ENCODE measurements at places on chromosomes 7 and 10.

DNA sequence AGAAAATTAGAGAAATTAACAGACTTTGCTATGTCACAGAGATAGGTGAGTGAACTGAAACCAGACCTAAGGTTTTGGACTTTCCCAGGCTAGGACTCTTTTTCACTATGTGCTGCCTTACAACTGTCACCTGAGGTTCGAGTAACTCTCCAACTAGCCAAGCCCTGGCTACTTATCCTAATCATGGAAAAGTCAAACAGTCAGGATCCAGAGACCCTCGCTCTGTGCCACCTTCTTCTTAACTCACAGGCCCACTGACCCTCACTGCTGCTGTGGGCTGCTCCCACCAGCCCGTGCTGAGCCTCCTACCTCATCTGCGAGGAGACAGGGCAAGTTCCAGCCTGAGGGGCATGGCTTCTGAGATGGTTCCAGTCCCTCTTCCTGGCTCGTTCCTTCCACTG is 211.4 kb upstream of the KLF14 start:
- DNase-seq = no peak

- DNase-seq = no peak
These were observed 19.2 kb downstream of the ANKRD7 start for GRCh38 chr7:118243695-118244094.

- no peak for DNase-seq
These were observed 62.4 kb upstream of the CDK6 start for GRCh38 chr7:92898798-92899197.

DNA sequence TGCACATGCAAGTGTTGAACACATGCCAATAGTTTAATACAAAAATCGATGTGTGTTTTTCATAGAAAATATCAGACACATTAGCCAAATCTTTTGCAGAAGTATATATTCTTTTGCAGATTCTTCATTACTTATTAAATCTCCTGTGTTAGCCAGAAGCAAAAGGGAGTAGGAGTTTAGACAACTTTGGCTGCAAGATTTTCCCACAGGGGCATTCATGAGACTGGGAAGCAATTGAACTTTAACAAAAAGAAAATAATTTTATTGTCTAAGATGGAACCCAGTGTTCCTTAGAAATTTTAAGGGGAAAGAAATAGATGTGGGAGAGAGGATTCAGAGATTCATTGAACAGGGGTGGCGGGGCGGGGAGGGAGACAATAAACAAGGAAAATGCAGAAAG is 1336.0 kb downstream of the GATA3 start:
- DNase-seq = no peak

- no peak for DNase-seq
These were observed 25.8 kb upstream of the LEP start for GRCh38 chr7:128215281-128215680.

All from germinal center (tissue), 1 donor.